Kidney capillary endothelial cell (primary cell): ENCODE measurements at places on chromosomes 13 and 19.
A peak's percentile ranks its signal among the peaks of the same experiment; 100 is the strongest.

- DNase-seq, result no peak
Observed at GRCh38 chr13:88288326-88288725, 617.2 kb downstream of the SLITRK5 start.

DNA sequence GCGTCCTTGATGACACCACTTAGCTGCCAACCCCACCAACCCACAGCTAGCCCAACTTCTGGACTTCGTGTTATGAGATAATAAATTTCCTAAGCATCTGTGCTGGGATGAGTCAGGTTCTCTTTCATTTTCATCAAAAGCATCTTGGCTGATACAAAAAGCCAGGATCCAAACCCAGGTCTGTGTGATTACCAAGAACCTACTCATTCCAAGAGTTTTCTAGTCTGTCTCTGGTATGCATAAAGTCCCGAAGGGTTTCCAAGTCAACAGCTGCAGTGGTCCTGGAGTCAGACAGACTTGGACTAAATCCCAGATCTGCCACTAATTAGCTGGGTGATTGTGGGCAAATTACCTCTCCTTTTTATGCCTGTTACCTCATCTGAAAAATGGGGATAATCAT, 55.5 kb upstream of the SERP2 start:
- no peak for DNase-seq

- no peak for DNase-seq
Observed at GRCh38 chr19:13010038-13010991, 15.0 kb downstream of the NFIX start.

DNA sequence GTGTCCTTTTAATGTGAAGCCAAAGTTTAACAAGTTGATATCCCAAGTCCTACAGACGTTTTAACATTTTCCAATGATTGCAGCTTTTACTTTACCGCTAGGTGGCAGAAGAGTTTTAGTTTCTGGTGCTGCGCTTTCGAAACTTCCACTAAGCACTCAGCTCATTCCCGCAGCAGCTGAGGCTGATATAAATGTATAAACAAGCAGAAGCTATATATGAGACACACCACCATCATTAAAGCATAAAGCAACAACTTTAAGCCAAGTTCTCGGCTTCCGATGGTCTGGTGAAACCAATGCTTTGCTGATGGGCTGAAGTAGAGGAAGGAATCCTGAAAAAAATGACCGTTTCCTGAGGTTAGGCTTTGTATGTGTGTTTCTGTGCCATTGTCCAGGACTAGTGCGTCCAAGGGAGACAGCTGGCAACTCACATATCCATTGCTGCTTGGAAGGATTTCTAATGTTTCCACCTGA, 753.9 kb downstream of the OLFM4 start:
- DNase-seq, result peak; percentile 21

DNA sequence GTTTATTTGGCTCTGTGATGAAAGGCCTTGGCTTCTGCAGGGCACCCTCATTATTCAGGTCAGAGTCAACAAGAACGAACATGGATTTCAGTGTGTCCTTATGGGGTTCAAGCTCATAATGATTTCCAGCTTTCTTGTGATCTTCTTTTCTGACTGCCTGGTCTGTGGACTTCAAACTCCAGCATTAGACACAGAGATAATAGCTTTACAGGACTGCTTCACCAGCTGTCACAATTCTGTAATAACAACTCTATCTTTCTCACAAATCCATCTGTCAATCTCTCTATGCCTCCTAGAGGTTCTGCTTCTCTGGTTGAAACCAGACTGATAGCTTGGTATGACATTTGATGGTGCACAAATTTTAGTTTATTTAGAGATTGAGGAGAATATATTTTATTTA, 13.1 kb upstream of the SLITRK6 start:
- DNase-seq, result no peak

DNA sequence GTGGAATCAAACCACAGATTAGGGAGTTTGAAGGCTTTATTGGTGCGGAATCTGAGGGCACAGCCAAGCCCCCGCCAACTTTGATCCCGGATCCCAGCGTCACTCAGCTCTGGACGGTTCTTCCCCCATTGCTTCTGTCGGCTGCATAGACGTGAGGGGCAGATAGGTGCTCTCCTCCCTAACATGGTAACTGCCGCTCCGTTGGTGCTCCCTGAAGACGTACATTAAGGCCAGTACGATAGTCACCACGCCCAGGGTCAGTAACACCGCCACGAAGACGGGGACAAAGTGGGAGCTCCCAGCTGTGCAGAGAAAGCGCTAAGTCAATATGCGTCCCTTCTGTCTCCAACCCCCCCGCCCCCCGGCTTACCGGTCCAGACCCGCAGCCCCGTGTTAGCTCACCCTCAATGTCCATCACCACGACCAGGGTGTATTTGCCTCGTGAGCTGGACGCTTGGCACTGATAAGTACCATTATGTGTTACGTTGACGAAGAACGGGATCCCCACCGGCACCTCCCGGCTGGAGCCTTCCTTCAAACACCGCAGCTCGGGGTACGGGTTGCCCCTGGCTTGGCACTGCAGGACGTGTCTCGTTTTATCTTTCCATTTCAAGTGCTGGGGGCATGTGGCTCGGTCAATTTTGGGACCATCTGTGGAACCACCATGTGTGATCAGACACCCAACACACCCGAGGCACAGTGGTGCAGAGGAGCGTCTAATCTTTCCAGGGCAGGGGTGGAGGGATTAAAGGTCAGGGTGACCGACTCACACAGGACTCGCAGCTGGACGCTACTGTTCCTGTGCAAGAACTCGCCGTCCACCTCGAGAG, 644 bp upstream of the RAVER1 start:
- peak; percentile 15 for DNase-seq

DNA sequence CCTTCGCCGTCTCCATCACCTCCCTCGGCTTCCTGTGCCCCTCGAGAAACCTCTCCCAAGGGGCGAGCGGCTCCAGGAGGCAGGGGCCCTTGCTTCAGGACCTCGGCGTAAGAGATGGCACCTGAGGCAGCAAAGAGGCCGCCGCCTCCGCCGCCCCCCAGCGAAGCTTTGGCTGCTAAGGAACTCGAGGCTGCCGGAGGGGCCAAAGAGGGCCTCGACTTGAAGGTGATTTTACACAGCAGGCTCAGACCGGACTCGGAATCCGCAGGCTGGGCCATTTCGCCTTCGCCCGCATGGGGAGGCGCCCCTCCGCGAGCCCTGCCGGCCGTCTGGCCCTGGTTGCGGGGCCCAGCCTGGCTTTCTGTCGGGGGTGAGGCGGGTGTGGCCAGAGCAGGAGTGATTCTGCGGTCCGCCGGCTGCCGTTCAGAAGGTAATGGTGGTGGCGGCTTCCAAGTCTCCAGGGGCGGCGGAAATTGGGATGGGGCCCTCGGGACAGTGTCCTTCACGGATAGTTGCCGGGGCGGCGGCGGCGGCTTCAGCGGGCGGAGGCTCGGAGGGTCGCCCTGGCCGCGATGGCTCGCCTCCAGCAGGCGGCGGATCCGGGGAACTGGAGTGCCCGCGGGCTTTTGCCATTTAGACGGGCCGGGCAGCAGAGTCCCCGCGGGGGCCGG, 1.4 kb downstream of the GGN start:
- no peak for DNase-seq
